ENCODE measurements at places on chromosomes 16 and 17.

- DNase-seq: no peak
These were observed 3.9 kb upstream of the SLC12A3 start for GRCh38 chr16:56861092-56861610.

GRCh38 chr17:39325528-39326240 is 75.7 kb downstream of the FBXL20 start:
- no peak for DNase-seq

DNA sequence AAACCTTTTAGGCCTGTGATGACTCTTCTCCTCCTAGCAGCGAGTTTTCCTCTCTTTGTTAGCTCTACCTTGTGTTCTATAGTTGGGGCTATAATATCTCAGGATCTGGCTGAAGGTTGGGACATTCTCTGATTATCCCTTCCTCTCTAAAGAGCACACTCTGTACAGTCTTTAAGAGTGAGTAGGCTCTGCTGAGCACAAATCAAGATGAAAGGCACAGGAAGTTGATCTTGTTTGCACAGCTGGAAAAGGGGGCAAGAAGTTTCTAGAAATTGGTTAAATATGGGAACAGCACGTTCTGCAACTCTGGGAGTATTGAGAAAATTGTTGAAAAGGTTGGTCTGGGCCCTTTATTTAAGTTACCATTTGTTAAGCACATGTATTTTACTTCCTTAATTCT is 240.9 kb downstream of the CDH11 start:
- DNase-seq: no peak

DNA sequence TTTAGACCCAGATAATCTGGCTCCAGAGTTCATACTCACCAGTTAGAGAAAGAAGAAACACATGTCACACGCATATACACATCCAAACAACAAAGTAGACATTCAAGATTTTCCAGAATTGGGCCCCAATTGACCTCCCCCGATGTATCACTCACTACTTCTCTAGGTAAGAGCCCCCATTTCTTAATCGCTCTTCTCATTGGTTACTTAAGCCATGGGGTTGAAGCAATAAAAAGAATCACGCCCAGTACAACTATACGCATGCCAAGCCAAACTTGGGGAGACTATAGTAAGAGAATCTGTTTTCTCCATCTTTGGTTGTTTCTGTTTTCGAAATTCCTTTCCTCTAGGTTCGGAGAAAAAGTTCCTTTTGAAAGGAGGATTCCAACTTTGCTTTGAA is 565 bp downstream of the DDX52 start:
- no peak for DNase-seq

GRCh38 chr17:31654936-31655335 is 204.1 kb downstream of the COPRS start:
- DNase-seq: no peak

- DNase-seq: no peak
These were observed 155.8 kb upstream of the GSE1 start for GRCh38 chr16:85457366-85457765.

- DNase-seq: no peak
These were observed 118.2 kb downstream of the HS3ST2 start for GRCh38 chr16:22932032-22932771.

- DNase-seq: peak; percentile 19
These were observed 58.4 kb downstream of the MEAK7 start for GRCh38 chr16:84446084-84446483.

DNA sequence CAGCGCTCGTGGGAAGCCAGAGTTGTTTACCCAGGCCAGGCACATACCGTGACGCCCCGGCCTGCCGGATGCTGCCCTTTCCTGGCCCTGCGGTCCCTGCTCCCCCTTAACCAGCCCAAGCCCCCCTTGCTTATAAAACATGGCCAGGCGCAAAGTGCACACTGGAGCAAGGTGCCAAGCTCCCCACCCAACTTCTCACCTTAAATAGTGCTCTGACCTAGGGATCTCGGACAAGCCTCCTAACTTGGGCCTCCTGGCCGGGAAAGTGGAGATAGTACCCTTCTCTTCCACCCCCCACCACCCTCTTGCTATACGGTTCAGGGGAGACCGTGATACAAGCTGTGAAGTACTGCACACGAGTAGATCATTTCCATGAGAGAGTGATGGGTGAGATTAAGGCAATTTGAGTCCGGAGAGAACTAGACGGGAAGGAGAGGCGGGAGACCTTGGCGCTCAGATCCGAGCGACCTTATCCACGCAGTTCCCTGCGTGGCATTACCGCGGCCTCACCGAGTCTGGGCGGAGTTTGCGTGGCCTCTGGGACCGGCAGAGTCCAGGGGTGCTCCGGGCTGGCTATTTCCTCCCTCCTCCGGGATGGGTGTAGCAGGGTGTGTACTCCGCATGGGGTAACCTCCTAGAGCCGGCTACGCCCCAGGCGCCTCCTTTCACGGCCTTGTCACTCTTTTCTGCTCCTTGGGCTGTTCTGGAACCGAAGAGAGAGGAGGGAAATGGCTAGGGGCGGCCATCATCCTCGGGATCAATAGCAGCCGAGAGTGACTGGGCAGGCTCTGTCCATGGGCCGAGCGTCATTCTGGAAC is 4.4 kb upstream of the LHX1 start:
- no peak for DNase-seq

- no peak for DNase-seq
These were observed 637 bp downstream of the PLCG2 start for GRCh38 chr16:81779536-81780320.

DNA sequence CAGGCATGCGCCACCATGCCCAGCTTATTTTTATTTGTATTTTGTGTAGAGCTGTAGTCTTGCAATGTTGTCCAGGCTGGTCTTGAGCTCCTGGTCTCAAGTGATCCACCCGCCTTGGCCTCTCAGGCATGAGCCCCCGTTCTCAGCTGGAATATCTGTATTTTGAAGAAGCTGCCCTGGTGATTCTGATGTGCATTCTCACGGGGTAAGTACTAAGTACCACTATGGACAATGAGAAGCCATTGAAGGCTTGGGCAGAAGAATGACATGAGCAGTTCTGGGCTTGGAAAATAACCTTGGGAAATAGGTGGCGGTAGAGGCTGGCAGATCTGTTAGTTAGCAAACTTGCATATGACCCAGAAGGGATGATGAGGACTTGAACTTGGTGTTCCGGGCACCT is 15.6 kb upstream of the NKD1 start:
- no peak for DNase-seq

- DNase-seq: no peak
These were observed 73.0 kb upstream of the DNAH17 start for GRCh38 chr17:78650093-78650715.

DNA sequence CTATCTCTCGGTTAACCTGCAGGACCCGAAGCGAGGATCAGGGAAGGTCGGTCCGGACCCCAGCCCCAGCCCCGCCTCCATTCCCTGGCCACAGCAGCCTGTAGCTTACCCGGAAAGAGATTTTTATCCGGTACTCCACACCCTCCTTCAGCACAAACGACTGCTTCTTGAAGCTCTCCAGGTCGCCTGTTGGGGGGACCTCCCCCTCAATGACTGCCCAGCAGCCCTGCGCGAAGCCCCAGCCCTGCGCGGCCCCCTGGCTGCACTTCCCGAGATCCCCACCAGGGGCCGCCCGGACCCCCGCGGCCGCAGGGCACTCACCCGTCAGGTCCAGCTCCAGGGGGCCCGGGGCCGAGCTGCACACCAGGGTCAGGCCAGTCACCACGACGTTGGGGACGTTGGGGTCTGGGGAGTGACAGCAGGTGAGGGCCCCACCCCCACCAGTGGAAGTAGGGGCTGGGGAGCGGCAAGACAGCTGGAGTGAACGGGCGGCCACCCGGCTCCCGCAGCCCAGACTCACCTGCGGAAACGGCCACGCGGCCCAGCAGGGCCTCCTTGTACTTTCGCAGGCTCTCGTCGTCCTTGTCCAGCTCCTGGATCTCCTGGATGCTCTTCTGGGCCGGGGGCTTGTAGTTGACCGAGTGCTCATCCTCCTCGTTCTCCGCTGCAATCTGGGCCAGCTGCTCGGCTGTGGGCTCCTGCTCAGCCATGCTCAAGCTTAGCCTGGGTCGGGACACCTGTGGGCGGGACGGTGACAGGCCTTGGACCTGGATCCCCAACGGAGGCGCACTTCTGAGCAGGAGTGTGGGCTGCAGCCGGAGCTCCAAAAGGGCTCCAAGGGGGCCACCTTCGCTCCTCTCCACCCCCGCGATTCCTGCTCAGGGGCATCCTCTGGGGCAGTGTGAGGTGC is 1.7 kb downstream of the ARHGDIA start:
- no peak for DNase-seq

GRCh38 chr17:50944054-50944901 is 78.1 kb upstream of the TOB1 start:
- DNase-seq: no peak

DNA sequence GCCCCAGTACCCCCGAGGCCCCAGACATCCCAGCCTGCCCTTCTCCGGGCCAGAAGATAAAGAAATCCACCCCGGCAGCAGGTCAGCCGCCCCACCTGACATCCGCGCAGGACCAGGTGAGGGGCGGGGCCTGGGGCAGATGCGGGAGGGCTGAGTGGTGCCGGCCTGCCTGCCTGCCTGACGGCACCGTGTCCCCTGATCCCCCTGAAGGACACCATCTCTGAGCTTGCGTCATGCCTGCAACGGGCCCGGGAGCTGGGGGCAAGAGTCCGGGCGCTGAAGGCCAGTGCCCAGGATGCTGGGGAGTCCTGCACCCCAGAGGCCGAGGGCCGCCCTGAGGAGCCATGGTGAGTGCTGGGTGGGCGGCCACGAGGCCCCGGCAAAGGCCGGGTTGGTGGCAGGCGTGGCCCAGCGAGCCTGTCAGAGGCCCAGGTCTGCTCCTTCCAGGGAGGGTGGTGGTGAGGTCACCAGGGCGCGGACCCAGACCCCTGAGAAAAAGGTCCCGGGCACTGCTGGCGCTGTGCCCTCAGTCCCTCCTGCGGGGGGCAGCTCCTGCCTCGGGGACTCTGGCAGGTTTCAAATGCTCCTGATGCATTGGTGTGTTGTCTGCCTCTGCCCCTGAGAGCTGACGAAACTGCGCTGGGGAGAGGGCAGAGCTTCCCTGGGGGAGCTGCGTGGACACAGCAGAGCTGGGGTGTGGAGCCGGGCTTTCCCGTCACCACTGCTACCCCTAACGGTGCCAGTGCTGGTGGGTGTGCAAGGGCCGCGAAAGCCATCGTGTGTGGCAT is 1.2 kb downstream of the CDT1 start:
- DNase-seq: no peak

- DNase-seq: no peak
These were observed 151.9 kb downstream of the MSI2 start for GRCh38 chr17:57408071-57408811.

DNA sequence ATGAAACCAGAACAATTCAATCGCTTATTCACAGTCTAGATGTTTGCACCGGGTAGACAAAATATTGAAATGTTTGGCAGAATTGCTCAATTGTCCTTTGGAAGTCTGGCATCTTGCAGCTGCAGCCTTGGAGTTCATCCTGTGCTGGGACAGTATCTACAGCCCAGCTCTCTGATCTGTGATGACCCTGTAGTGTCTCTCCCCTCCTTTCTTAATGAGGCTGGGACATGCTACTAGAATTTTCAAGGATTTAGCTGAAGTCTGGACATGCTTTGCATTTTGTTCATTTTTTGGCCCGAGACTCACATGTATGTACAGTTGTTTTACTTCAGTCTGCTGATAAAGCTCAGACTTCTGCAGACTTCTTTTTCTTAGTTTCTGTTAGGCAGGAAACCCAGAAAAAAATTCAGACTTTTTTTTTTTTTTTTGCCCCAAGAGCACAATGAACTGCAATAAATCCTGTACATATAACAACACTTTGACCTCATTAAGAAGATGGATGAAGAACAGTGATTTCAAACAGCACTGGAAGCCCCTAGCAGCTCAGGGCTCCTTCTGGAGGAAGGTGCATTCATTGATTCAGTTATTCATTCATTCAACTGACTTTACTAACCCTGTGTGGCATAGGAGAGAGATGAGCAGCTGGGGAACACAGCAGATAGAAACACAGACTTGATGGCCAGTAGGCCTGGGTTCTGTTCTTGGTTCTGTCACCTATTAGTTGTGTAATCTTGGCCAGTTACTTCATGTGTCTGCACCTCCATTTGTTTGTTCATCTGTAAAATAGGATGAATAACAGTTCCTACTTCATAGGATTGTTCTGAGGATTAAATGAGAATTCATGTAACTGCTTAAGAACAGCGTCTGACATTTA is 210.0 kb downstream of the MAP2K4 start:
- no peak for DNase-seq

DNA sequence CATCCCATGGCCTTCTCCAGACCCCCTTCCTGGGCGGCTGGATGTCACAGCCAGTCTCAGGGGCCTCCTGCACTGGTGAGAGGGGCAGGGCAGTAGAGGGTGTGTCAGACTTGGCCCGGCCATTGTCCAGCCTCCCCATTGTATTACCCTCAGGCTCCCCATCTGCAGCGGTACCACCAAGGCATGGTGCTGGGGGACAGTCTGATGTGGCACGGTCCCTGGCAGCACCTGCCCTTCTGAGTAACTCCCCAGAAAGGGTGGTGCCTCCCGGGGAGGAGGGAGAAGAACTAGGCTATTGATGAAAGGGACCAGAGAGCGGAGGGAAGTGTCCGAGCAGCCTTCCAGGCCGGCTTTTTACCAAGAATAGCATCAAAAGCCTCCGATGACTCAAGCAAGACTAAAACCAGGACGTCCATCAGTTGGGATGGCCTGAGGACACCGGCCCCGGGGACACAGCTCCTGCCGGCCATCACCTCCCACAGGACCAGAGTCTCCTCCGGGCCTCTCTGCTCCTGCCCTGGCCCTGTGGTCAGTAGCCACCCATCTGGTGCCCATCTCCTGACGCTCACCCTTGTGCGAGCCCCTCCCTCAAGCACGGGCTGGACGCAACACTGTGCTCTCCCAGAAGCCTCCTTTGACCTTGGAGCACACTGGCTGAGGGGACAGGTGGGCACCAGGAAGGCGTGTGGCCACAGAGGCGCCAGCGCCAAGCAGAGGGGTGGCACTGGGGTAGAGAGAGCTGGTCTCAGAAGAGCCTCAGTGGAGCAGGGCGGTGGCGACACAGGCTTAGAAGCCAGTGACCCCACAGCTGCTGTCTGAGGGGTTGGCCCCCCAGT is 5.8 kb upstream of the CPNE7 start:
- DNase-seq: no peak

DNA sequence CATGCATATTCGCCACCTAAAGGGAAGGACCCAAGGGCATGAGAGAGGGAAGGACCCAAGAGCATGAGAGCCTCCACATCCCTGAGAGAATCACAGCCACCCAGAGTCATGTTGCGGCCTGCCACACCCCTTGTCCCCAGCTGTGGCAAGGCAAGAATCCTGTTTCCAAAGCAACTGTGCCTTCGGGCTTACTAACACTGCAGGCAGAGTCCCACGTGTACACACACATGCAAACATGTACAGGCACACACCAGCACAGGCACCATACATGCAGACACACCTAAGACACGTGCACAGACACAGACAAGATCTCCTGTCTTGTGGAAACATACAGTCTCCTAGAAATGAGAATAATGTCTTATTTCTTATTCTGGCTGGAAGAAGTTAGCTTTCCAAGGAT is 92.4 kb upstream of the CDYL2 start:
- DNase-seq: no peak

DNA sequence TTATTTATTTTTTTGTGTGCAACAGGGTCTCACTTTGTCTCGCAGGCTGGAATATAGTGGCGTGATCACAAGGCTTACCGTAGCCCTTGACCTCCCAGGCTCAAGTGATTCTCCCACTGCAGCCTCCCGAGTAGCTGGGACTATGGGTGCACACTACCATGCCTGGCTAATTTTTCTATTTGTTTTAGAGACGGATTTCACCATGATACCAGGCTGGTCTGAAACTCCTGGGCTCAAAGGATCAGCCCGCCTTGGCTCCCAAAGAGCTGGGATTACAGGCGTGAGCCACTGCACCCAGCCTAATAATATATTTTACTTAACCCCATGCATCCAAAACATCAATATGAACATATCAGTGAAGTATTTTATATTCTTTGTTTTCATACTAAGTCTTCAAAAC is 2.0 kb downstream of the CCDC200 start:
- no peak for DNase-seq
